Activated T-cell treated with anti-CD3 and anti-CD28 coated beads, Interleukin-2, amount 50 U/mL, for 1 hour (primary cell): ENCODE measurements at places on chromosomes 12 and 14.

DNA sequence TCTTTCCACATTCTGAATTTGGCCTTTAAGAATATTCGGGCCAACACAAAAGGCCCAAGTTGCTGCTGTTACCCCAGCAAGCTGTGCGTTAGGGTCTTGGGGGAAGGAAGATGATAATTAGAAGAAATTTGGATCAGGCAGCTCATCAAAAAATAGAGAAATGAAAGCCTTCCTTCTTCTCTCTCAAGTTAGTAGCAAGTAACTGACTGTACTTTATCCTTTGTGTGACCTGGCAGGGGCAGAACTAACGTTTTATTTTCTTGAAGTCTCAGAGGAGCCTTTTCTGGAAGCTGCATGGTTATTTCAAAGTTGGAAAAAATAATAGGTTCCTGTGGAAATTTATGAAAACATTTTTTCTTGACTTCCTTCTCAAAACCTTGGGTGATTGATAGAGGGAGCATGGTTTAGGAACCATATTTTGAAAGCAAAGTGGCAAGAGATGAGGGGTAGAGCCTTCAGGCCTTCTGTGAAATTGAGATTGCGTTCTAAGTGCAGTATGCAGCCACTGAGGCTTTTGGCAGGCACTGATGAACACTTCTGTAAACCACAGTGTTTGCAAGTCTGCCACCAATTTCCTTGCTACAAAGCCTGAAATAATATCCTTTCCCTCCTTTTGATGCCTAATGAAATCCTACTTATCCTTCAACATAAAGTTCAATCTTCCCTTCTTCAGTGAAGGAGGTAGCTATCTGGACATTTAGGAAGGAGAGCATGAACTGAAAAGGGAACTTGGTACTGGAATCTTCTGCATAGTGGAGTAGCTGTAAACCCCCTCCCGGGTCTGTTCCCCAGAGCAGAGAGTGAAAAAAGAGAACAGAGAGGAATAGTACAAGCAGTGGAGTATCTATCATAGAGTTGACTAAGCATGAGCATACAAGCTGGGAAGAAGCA lies 123.2 kb downstream of the FGD4 start:
- no peak for DNase-seq

GRCh38 chr14:78316052-78316451 lies 145.9 kb downstream of the NRXN3 start:
- no peak for DNase-seq

DNA sequence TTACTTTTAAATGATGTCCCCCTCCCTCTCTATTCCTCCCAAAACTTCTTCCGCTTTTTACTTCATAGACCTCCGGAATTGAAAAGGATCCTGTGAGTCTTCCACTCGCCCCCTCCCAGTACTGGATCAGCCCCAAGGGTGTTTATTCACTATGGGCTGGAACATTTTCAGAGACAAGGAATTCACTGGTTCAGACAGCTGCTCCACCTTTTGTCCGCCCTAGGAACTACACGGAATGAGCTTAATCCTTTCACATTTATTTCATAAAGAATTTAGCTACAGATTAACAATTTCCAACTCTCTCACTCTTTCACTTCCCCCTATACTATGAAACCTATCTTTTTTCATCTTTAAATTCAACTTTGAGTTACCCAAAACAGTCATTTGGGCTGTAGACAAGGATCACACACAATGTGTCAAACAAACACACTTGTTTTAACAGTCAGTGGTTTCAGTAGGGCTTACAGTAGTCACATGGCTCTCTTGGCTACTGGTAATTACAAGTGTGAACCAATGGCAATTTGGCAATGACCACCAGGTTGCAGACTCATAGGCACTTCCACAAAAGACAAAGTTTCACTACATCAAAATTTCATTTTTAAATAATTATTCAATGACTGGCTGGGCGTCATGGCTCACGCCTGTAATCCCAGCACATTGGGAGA lies 20.6 kb downstream of the CNIH1 start:
- no peak for DNase-seq

- no peak for DNase-seq
Observed at GRCh38 chr14:21066882-21067502, 3.1 kb upstream of the ARHGEF40 start.

GRCh38 chr14:85556267-85556666 lies 26.3 kb downstream of the FLRT2 start:
- no peak for DNase-seq

- DNase-seq, result no peak
Observed at GRCh38 chr12:50986966-50987737, 34.8 kb downstream of the HIGD1C start.

- peak; percentile 43 for DNase-seq
Observed at GRCh38 chr12:795305-795704, 42.9 kb downstream of the WNK1 start.

- DNase-seq, result peak; percentile 7
Observed at GRCh38 chr12:34399631-34400410, 377.5 kb downstream of the ALG10 start.

- no peak for DNase-seq
Observed at GRCh38 chr14:57492859-57493258, 798 bp downstream of the CCDC198 start.

DNA sequence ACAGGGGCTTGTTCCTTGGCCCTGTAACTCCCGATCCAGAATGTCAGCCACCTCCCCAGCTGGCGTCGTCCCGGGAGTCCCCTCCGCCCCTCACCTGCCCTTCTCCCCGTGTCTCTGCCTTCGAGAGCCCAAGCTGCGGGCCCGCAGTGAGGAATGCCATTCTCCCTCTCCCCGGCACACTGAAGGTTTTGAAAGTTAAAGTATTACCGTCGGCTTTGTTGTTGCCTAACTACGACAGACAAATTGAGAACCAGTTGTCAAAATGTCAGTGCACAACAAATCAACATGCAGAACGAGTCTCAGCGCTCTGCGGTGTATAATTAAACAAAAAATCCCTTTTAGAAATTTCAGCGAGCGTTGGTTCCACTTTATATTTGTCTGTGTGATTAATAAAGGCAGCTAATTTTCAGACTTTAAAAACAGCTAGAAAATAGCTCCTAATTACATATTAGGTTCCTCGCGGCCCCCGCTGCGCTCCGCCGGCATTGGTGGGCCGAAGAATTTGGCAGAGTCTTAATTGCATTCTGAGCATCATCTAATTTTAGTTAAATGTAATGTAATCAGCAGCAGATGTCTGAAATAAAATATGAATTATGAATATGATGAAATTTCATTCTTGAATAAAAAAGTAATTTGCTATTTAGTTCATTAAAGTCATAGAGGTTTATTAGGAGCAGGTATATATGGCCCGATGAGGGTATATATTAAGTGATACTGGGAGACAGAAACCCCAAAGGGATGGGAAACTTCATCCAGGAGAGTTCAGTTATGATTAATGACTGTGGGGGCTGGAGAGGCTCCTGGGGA lies 40.3 kb downstream of the MVK start:
- DNase-seq, result no peak

GRCh38 chr14:65631040-65631439 lies 218.5 kb downstream of the FUT8 start:
- DNase-seq, result no peak

DNA sequence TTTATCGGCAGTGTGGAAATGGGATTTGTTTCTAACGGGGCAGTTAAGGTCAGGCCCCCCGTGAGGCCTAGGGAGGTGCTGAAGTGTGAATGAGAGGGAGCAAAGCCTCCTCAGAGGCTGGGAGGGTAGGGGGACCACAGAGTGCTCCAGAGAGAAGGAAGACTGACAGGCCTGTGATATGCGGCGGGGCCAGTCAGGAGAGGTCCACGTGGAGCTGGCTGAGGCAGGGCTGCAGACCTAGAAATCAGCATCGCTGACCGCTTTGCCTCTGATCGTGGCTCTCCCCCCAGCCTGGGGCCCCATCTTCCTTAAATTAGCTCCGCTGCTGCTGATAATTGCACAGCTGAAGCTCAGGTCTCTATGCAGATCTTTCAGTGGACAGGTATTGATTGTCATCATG lies 240.8 kb upstream of the PWP1 start:
- DNase-seq, result no peak

GRCh38 chr14:91310606-91311283 lies 66.2 kb upstream of the GPR68 start:
- peak; percentile 38 for DNase-seq

- no peak for DNase-seq
Observed at GRCh38 chr12:74322792-74323191, 214.8 kb upstream of the ATXN7L3B start.

DNA sequence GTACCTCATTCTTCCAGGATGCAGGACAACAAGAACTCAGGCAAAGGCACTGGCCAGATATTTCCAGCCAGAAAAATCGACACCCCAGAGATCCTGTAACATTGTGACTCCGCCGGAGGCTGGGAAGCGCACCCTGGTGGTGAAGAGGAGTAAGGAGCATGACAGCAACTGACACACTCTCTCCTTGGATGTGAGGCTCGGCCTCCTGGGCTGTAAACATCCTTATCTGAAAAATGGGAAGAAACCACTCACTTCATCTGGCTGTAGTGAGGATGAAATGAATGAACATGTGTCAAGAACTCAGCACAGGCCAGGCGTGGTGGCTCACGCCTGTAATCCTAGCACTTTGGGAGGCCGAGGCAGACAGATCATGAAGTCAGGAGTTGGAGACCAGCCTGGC lies 27.5 kb downstream of the TCHP start:
- peak; percentile 29 for DNase-seq

DNA sequence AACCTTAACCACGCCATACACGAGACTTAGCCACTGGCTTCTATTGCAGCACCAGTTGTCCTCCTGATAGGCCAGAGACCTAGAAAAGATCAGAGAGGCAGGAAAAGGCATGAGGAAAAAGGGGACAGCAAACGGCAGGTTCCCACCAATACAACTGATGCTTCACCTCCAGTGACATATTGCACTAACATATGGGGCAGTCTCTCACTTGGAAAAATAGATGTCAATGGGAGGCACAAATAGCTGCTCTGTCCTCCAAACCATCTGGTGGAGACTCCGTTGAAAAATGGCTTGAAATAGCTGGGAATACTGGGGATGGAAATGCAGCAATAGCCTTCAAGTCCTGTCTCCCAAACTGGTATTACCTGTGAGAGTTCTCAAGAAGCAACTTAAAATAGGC lies 20.3 kb downstream of the SLC8A3 start:
- no peak for DNase-seq

DNA sequence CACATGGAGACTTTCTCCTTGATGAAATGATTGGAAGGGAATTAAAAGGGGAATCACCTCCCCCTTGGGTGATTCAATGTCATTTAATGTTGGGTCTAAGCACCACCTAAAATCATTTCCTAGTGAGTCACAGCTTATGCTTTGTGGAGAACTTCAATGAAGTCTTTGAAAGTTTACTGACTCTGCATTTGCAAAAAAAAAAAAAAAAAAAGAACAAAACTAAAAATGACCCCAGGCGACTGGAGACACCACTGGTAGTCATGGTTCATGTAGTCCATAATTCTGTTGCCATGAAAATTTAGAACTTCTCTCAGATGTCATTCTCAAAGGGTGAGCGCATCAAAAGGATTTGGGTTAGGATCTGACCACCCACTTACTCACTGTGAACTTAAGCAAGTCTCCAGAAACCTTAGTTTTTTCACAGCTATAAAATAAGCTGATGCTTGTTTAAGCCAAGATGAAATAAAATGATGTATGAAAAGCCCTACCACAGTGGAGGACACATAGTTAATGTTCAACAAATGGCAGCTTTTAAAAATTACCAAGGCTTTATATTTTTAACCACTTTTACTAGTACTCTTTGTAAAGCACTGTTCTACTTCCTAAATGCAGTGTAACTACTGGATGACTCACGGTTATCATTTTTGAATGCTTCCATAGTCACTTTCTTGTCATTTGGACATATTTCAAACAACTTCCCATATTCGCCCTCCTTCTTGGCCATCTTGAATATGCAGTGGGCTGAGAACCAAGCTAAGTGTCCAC lies 18.1 kb upstream of the KSR2 start:
- DNase-seq, result no peak

DNA sequence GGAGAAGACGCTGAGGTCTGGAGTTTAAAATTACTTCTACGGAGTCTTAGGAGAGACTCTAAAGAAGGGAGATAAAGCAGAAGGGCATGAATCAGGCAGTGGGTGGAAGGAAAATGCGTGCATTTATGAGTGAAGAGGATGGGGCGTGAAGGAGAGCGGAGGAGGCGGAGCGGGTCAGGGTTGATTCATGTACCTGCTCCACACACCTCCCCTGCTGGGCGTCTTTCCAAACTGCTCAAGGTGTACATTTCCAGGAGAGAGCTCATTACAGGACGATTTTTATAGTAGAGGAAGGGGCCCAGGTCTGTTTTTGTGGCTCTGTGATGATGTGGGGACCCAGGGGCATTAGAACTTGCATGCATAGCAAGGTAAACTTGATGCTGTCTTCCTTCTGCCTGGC lies 65.0 kb upstream of the ASPG start:
- DNase-seq, result no peak

GRCh38 chr12:63857771-63858670 lies 13.5 kb downstream of the SRGAP1 start:
- DNase-seq, result no peak

DNA sequence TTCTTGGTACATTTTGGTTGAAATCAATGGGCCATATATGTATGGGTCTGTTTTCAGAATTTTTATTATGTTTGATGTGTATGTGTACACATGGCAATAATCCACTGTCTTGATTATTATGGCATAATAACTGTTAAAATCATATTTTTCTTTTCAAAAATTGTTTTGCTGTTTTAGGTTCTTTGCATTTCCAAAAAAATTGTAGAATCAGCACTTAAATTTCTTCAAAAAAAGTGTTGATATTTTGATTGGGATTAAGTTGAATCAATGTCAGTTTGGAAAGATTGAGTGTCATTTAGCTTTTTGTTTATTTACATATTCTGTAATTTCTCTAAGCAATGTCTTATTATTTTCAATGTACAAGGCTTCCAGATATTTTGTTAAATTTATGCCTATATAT lies 154.1 kb downstream of the SLC5A8 start:
- no peak for DNase-seq

DNA sequence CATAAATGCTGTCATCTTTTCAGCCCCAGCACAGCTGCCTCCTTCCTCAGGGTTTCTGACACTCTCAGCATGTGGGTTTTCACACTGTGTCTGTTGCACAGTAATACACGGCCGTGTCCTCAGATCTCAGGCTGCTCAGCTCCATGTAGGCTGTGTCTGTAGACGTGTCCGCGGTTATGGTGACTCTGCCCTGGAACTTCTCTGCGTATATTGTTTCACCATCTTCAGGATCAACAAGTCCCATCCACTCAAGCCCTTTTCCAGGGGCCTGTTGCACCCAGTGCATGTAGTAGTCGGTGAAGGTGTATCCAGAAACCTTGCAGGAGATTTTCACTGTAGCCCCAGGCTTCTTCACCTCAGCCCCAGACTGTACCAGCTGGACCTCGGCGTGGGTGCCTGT lies 1210.6 kb downstream of the TMEM121 start:
- DNase-seq, result peak; percentile 60
